ENCODE measurements at places on chromosomes 12 and 14. TPM values are rescaled to one million over a fixed set of nuclear protein-coding genes. Genes with fewer than 3 reads are reported as not detected.

The BIN2 gene
- not detected for total RNA-seq

The CLEC4E gene
- total RNA-seq, result not detected

The FAM222A gene
- 11.7 TPM for total RNA-seq

The HCAR1 gene
- total RNA-seq, result 4.7 TPM

The MORN3 gene
- 1.6 TPM for total RNA-seq

The EEA1 gene
- 11.9 TPM for total RNA-seq

The PTPRQ gene
- total RNA-seq, result 0.07 TPM

The AMIGO2 gene
- 19.3 TPM for total RNA-seq

The SPTB gene
- total RNA-seq, result 2.3 TPM

The RNASE1 gene
- total RNA-seq, result 0.51 TPM

The TDRD9 gene
- 0.12 TPM for total RNA-seq

The CCDC184 gene
- not detected for total RNA-seq

The NPFF gene
- total RNA-seq, result not detected

The TMEM132D gene
- total RNA-seq, result not detected

The LMNTD1 gene
- not detected for total RNA-seq
